ENCODE measurements at places on chromosomes 1 and 21.
A peak's percentile ranks its signal among the peaks of the same experiment; 100 is the strongest.

GRCh38 chr1:230867903-230868735 lies at the start of gene C1orf198:
TSS of gene C1orf198 (minus strand) at chr1:230868521. CDS start at chr1:230868512, 9 bp downstream.
- DNase-seq = no peak

- DNase-seq = no peak
Measured at GRCh38 chr1:168636200-168636599, 59.8 kb downstream of the XCL1 start.

DNA sequence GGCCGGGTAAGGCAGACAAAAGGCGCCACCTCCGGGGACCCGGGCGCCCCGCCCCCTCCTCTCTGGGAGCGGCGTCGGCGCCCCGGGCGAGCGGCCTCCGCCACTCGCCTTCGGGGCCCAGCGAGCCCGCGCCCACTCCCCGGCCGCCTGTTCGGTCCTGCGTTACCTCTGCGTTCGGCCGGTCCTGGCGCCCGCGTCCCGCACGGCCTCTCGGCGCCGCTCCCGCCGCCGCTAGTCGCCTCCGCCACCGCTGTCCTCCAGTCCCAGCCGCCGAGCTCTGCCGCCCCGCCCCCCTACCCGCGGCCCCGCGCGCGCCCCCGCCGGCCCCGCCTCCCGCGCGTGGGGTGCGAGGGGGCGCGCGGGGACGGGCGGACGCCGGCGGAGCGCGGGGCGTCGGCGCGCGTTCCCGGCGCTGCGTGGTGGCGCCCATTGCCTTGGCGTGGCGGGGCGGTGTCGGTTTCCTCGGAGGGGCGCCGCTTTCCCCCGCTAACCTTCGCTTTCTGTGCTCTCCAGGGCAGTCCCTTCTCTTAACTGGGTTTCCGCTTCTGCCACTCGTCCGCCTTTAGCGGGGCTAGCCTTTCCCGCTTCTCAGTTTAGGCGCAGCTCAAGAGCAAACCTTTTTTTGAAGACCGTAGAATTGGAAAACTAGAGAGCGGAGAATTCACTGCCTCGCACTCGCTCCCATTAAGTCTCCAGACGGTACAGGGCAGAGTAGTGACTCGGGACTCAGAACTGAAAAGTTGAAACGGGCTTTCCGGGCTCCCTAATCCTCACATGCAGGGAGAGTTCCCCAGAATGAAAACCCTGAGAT lies at the start of gene HP1BP3:
TSS of gene HP1BP3 (minus strand) at position 279 of the 811 bp plus-strand sequence. CDS start 6,867 bp downstream, outside the sequence.
- DNase-seq = peak; percentile 60

DNA sequence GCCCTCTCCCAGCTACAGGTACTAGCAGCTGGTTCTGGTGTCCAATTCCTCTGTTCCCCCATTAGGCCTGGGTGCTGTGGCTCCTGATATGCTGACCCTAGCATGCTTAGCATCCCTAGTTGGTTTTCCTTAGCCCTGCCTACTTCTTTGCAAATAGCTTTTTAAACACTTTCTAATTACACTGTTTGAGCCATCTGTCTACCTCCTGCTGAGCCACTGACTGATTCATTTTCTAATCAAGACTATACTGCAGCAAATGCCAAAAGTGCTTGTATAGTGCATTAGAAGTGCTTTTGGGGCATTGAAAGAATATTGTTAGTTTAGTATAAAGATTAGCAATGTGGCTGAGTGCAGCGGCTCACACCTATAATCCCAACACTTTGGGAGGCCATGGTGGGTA lies 36.3 kb downstream of the ERICH3 start:
- DNase-seq = no peak

DNA sequence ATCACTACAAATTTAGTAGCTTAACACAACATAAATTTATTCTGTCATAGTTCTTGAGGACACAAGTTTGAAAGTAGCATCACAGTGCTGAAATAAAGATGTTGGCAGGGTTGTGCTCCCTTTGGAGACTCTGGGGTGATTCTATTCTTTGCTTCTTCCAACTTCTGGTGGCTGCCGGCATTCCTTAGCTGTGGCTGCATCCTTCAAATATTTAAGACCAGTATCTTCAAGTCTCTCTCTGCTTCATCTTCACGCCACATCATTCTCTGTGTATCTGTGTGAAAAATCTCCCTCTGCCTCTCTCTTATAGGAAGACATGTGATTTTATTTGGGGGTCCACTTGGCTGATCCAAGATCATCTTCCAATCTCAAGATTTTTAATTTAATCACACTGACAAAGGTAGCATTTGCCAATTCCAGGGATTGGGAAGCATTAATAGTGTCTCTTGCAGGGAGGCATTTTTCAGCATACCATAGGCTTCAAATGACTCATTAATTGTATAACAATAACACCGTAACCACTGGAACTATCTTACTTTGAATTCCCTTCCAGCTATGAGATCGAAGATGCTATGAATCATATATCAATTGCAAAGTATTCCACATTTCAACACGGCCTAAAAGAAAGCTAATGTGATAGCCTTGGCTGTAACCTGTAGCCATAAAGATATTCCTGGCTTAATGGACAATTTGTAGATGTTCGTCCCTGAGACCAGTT lies 74.6 kb downstream of the DPT start:
- no peak for DNase-seq

DNA sequence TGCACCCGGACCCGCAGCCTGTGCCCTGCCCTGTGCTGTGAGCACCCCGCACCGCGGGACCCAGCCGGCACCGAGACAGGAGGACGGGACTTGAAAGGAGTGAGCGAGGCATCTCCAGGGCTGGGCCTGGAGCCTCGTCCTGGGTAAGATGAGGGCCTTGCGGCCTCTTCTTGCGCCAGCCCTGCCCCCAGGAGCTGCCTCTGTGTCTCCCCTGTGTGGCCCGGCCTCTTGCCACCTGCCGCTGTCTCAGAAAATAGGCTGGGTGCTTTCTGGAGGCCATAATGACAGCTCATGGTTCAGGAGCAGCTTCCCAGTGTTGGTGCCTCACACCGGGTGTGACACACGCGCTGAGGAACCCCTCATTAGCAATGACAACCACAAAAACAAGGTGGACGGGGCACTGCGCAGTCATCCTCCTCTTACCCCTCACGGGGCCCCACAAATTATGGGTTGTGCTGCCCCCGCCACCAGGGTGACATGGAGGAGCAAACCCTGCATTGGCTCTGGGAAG lies 161.5 kb upstream of the C1orf174 start:
- DNase-seq = no peak

- no peak for DNase-seq
Measured at GRCh38 chr1:197250616-197251015, 17.4 kb upstream of the CRB1 start.

- no peak for DNase-seq
Measured at GRCh38 chr1:201653883-201654282, 115.0 kb downstream of the NAV1 start.

DNA sequence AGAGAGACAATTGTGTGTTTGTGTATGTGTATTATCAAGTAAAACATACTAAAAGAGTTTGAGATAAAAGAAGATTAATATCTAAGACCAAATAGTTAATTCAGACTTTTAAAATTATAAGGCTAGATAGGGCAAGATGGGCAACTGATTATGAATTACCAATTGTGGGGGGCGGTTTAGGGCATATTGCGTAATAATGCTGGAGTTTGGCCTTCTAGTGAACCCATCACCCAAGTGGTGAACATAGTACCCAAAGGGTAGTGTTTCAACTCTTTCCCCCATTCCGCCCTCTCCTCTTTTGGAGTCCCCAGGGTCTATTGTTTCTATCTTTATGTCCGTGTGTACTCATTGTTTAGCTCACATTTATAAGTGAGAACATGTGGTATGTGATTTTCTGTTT lies 55.4 kb downstream of the FRRS1 start:
- no peak for DNase-seq

DNA sequence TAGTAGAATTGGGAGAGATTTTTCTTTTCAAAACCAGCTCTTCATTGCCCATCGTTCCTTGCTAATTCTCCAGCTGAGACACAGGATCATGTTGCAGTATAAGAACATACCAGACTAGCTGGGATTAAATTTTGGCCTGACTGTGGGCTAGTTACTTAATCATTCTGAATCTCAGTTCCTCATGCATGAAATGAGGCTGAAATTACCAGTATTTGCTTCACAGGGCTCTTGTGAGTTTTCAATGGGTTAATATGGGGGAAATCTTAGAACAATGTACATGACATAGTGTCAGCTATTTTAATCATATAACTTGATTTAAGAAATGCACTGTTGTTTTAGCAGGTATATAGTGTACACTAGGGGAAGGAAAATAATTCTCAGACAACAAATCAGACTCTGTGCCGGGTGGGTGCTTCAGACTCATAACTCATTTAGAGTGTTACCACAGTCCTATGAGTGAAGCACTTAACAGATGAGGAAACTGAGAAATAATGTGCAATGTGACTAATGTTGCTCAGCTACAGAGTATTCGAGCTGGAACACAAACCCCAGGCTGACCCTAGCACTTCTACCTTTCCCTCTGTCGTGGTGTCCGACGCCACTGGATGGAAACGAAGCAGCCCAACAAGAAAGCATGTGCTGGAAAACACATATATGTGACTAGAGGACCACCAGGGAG lies 137.6 kb upstream of the SGIP1 start:
- no peak for DNase-seq

- peak; percentile 32 for DNase-seq
Measured at GRCh38 chr1:112954945-112955772, 837 bp downstream of the SLC16A1 start.

GRCh38 chr1:17844185-17844826 lies 89.2 kb downstream of the ACTL8 start:
- no peak for DNase-seq

GRCh38 chr1:119799599-119800177 lies 11.6 kb downstream of the REG4 start:
- no peak for DNase-seq

GRCh38 chr1:167805041-167805556 lies 83.3 kb downstream of the MPZL1 start:
- DNase-seq = no peak

GRCh38 chr21:38570596-38570995 lies 72.3 kb upstream of the ERG start:
- no peak for DNase-seq

DNA sequence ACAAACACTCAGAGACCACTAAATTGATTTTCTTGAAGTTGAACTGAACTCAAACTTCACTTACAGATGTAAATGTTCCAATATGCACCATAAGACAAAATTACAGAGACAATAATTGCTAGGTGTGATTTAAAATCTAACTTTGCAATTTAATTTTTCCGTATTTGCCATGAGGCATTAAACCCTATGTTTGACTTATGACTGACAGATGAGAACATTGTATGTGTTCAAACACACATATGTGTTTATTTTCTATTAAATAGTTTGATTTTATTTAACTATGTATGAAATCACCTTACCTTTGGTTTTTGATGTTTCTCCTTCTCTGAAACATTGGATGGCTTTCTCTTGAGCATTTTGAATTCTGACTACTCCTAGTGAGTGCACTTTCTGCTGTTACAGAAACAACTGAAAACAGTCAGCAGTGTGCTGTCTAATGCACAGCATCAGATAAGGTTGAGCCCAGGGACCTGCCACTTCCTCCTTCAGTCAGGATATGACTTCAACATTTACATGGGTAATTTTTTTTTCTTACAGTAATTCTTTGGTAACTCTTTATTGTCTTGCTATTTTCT lies at the start of gene SAMSN1:
TSS of gene SAMSN1 (minus strand) at position 410 of the 575 bp plus-strand sequence. CDS start at position 356, 54 bp downstream.
- no peak for DNase-seq

- DNase-seq = no peak
Measured at GRCh38 chr1:151994956-151995355, 1.3 kb upstream of the S100A10 start.

DNA sequence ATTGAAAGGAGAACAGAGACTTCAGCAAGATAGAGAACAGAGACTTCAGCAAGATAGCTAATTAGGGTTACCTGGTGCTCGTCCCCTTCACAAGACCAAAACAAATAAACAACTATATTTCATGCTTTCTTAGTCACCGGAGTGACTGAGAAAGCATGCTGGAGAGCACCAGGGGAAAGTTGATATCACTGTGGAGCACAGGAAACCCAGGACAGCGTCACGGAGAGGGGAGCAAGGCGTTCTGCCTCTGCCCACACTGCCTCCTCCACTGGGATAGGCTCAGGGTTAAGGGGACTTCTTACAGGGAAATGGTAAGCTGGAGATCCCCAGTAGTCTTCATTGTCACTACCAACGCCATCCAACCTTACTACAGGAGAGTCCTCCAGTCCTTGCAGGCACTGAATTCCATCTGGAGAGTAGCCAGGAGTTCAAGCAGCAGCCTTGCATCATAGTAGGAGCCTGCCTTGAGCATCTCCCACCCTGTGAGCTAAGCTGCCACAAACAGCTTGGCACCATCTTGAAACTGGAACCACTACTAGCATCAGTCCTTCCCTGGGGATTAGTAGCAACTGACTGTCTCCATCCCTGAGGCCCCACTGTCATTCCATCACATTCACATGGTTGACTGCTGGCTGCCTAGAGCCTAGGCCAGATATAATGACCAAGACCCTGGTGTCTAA lies 239.4 kb downstream of the PLPP3 start:
- no peak for DNase-seq

GRCh38 chr1:26408604-26409003 lies 2.0 kb upstream of the LIN28A start:
- no peak for DNase-seq

DNA sequence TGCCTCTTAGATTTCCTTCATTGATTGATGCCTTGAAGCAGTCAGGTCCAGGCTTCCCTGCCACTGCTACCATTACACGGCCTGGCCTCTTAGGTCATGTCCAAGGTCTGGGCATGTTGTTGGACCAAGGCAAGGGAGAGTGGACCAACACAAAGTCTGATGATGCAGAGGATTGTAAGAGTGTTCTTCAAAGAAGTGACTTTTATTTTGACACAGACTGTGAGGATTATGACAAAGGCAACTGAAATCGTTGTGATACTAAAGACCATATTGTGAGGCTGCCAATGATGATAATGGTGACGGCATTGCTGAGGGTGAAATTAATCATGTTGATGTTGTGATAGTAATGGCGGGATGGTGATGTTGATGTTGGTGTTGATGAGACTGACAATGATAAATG lies 149.5 kb downstream of the GRIK3 start:
- DNase-seq = no peak

GRCh38 chr1:89121641-89122040 lies 4.3 kb downstream of the GBP2 start:
- DNase-seq = no peak

GRCh38 chr21:36551321-36551720 lies 71.4 kb upstream of the CLDN14 start:
- no peak for DNase-seq

GRCh38 chr1:246074421-246074820 lies 432.7 kb downstream of the SMYD3 start:
- no peak for DNase-seq

DNA sequence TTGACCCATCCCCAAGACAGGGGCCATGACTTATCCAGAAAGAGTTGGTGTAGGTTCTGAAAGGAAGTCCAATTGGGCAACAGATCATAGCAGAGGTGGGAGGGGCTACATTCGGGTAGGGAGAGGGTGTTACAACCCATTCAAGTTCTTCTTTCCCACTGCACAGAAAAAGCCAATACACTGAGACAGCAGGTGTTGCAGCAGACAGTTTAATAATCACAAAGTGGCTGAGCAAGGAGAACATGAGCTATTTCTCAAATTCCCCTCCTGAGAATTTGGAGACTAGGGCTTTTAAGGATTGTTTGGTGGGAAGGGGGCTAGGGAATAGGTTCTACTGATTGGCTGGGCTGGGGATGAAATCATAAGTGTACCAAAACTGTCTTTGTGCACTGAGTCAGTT lies 328.4 kb upstream of the POU3F1 start:
- no peak for DNase-seq

- no peak for DNase-seq
Measured at GRCh38 chr21:45262616-45263015, 25.1 kb downstream of the POFUT2 start.

- no peak for DNase-seq
Measured at GRCh38 chr1:178973652-178974101, 52.0 kb upstream of the FAM20B start.

All from SHP77 treated with DMSO at 0.1 percent for 48 hours (cell line).